ENCODE measurements at places on chromosomes 1 and 21.
A peak's percentile ranks its signal among the peaks of the same experiment; 100 is the strongest.

- no peak for DNase-seq
Observed at GRCh38 chr1:39016604-39017171, 9.5 kb upstream of the NDUFS5 start.

DNA sequence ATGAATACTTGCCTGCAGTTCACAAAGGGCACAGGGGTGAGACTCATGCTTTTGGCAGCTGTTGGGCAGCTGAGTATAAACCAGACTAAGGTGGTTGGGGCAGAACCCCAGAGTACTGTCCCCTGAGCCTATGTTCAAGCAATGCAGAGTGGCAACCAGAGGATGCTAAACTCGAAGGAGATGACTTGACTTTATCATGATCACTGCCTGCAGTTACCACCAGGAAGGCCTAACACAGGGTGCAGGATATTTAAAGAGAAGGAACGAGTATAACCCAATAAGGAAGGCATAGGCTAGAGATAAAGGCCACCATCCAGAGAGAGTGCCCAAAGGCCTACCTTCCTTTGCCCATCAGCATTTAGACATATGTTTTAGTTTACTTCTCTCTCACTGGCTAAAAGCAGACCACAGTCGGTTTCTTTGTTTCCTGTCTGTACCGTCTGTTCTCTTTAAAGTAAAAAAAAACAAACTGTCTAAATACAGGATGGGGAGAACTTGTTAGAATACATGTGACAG lies 83.3 kb downstream of the MPZL1 start:
- no peak for DNase-seq

GRCh38 chr1:153541641-153542590 lies 1.2 kb upstream of the S100A5 start:
- DNase-seq, result no peak

DNA sequence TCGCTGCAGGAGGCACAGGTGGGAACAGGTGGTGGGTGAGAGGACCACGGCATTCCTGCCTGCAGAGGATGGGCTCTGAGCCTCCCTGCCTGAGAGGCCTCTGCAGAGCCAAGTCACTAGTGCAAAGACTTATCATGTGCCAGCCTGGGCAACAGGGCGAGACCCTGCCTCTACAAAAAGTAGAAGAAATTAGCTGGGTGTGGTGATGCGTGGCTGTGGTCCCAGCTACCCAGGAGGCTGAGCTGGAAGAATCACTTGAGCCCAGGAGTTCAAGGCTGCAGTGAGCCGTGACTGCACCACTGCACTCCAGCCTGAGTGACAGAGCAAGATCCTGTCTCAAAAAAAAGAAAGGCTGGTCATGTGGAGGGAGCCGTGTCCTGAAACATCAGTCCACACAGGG lies 46.4 kb downstream of the PKNOX1 start:
- no peak for DNase-seq

GRCh38 chr1:112337028-112337531 lies 58.9 kb upstream of the CTTNBP2NL start:
- DNase-seq, result no peak

GRCh38 chr1:90784186-90784847 lies 67.2 kb upstream of the BARHL2 start:
- no peak for DNase-seq

DNA sequence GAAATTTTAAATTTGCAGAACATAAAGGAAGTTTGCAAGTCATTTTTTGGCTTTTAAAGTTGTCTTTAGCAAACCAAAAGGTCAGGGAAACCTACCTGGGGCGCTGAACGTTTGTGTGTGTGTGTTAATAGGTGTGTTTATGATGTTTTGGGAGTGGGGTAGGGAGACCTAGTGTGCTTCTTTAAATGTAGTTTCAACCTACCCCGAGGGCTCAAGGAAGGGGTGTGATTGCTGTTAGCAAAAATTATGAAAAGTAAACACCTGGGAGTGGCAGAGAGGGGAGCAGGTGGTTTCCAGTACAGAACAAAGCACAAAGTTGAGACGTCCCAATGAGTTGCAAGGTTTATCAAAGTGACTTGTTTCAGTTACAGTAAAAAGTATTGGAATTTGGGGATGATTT lies 58.7 kb upstream of the WDR26 start:
- no peak for DNase-seq

GRCh38 chr1:27005648-27006496 lies 6.8 kb downstream of the TENT5B start:
- no peak for DNase-seq

DNA sequence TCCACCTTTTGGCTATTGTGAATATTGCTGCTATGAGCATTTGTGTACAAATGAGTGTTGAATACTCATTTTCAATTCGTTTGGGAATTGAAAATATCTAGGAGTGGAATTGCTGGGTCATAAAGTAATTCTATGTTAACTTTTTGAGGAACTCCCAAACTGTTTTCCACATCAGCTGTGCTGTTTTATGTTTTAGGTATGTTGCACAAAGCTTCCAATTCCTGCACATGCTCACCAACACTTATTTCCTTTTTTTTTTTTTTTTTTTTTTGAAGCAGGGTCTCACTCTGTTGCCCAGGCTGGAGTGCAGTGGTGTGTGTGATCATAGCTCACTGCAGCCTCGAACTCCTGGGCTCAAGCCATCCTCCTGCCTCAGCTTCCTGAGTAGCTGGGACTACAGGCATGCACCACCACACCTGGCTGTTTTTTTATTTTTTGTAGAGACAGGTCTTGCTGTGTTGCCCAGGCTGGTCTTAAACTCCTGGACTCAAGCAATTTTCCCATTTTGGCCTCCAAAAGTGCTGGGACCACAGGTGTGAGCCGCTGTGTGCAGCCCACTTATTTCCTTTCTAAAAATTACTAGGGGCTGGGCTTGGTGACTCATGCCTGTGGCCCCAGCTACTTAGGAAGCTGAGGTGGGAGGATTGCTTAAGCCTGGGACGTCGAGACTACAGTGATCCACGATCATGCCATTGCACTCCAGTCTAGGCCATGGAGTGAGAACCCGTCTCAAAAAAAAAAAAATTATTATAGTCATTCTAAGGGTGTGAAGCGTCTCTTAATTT lies 33.4 kb downstream of the TMCC2 start:
- DNase-seq, result no peak

GRCh38 chr1:56773341-56774066 lies 45.7 kb downstream of the FYB2 start:
- no peak for DNase-seq

GRCh38 chr1:84825161-84825560 lies 67.8 kb downstream of the LPAR3 start:
- DNase-seq, result no peak

- DNase-seq, result no peak
Observed at GRCh38 chr1:199452627-199453026, 574.9 kb upstream of the NR5A2 start.

DNA sequence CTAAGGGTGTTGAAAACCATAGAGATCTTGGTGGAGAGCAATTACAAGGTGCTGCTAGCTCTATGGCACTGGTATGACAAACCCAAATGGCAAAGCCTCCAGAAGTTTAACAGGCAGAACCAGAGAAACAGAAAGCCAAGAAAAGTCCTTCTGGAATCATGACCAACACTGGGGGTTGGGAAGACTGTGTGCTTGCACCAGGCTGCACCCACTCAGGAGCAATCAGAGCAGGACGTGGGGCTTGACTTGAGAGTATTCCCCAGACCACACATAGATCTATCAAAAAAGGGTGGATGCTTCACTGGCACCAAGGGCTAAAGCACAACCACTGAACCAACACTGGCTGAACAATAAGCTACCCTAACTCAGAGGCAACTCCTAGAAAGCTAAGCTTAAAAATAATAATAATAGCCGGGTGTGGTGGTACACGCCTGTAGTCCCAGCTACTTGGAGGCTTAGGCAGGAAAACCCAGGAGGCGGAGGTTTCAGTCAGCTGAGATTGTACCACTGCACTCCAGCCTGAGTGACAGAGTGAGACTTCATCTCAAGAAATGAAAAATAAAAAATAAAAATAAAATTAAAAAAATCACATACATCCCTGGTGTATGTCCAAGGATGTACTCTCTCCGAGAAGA lies 20.1 kb upstream of the ENSA start:
- DNase-seq, result no peak

- no peak for DNase-seq
Observed at GRCh38 chr1:23069675-23070074, 50.4 kb downstream of the KDM1A start.

- DNase-seq, result peak; percentile 68
Observed at GRCh38 chr1:18581420-18581880, 49.2 kb upstream of the PAX7 start.

- DNase-seq, result no peak
Observed at GRCh38 chr1:34406833-34407539, 230.3 kb downstream of the C1orf94 start.

GRCh38 chr1:6148497-6149241 lies 31.5 kb downstream of the CHD5 start:
- peak; percentile 52 for DNase-seq

- no peak for DNase-seq
Observed at GRCh38 chr1:164733070-164733469, 174.1 kb downstream of the PBX1 start.

GRCh38 chr21:20169812-20170576 lies 828.2 kb upstream of the NCAM2 start:
- DNase-seq, result no peak

DNA sequence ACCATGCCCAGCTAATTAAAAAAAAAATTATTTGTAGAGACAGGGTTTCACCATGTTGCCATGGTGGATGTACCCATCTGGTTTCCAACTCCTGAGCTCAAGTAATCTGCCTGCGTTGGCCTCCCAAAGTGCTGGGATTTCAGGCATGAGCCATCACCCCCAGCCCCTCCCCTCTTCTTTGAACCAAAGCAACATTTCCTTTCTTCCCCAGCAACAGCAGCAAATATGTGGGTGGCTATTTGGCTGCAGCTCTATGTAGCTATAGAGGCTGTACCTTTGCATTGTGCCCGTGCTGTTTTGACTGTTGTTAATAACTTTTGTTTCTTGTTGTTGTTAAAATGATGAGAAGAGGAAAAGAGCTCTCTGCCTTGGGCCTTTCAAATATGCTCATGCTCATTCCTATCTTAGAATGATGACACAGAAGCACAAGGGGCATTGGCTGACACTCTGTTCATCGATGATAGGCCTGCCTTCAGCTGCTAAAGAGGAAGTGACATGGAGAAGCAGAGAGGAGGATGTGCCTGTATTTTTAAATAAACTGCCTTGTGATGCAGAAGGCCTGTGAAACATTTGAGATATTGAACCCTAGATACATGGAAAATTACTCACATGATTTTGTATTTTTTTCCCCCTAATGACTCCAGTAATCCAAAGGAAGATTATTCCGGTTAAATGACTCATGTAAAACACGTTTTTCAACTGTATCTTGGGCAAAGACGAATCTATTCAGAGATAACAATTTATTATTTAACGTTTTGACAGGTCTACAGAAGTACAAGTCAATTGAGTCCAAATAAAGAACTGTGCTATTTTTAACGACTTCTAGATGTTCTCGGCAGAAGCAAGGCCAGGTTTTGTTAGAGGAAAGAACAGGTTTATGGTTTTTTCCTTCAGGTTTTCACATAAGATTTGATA lies 20.5 kb upstream of the XPR1 start:
- no peak for DNase-seq

DNA sequence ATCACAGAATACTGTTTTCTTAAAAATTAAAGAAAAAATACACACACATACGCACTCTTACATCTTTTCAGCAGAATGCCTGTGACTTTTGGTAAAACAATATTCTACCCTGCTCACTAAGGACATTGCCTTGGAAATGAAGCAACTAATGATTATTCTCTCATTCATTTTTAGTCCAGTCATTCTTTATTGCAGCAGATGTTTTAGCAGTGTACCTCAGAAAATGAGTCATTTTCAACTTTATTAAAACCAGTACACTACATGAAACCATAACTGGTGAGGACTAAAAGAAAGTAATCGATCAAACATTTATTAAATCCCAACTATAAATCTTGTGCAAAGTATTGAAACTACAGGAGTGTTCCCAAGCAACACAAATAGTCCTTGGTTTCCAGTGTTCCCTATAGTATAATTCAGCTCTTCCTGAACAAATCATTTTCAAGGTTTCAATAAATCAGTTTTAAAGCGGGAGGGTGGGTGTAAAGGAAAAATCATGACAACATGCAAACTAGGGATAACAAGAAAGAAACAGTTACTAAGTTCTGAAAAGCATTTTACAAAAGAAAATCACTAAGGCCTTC lies 114.2 kb downstream of the ADGRL4 start:
- DNase-seq, result no peak

GRCh38 chr21:16424331-16424751 lies 694.6 kb downstream of the USP25 start:
- no peak for DNase-seq

- no peak for DNase-seq
Observed at GRCh38 chr1:74933500-74933899, 200.5 kb downstream of the TYW3 start.

- no peak for DNase-seq
Observed at GRCh38 chr1:26164861-26165842, 3.6 kb downstream of the C1orf232 start.

DNA sequence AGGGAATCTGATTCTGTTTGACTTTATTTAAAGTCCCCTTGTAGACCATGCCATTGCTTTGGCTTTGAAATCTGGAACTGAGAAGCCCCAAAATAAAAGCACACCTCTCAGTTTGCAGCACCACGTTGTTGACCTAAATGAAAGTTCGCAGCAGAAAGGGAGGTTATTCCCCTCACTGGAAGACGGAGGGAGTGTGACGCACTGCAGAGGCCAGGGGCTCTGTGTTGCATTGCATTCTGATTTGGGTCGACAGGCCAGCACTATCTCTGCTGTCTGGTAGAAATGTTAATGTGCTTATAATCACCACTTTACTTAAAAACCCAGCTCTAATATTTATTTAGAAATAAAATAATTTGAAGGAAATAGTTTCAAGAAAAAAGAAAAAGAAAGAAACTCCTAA lies 675.2 kb upstream of the NR5A2 start:
- DNase-seq, result no peak

DNA sequence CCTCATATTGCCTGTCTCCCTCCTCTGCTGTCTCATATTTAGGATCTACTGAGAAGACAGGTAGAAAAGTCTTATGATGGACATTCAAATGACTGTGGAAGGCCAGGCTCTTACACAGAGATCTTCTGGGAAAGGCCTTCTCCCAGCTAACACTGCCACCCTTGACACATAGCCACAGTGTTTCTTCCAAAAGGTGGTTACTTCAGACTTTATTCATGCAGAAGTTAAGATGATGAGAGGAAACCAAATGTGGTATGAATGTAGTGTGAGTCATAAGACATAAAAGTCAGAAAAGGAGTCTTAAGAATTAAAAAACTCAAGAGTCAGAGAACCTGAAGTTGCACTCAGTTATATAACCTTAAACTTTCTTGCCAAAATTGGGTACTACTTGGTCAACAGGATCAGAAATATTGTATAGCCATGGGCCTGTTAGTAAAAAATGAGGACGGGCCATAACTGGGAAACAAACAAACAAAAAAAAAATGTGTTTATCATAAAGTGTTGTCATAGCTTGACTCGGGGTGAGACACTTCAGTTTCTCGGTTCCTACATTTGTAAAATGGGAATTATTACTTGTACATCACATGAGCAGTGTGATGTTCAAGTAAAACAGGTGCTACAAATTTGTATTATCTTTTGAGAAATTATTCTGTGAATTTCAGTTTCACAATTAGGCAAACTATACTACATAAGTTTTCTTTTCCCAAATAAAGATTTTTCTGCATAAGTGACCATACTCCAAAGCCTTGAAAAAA lies 1.2 kb upstream of the DENND1B start:
- DNase-seq, result peak; percentile 25

Measured in stimulated activated effector memory CD8-positive, alpha-beta T cell treated with anti-CD3 and anti-CD28 coated beads, Interleukin-12 subunit alpha, Interleukin-12 subunit beta, amount 100 ng/mL, for 72 hours (primary cell).